CD4-positive, alpha-beta T cell treated with Interleukin-15 for 4 hours (primary cell): ENCODE measurements at places on chromosomes 3 and 15.

GRCh38 chr3:11969986-11970385, 34.2 kb upstream of the SYN2 start:
- DNase-seq: no peak

DNA sequence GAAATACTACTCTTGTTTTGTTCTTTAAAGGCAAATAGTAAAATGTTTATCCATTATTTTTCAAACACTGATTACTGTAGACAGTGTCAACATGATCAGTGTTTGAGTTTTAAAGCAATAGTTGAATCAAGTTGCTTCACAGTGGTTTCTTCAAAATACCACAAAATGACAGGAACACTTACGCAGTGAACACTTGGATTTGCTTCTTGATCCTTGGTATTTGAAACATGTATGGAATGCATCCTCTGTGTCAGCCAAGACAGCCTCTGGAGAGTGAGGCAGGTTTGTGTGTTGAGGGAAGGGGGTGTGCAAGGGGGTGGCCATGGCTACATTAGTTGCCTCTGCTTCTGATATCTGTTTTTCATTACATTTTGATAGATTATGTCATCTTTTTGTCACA, 413.0 kb downstream of the RBMS3 start:
- no peak for DNase-seq

GRCh38 chr3:9795207-9795606, 2.3 kb downstream of the ARPC4 start:
- DNase-seq: no peak

GRCh38 chr3:54342676-54343075, 220.3 kb downstream of the CACNA2D3 start:
- no peak for DNase-seq

DNA sequence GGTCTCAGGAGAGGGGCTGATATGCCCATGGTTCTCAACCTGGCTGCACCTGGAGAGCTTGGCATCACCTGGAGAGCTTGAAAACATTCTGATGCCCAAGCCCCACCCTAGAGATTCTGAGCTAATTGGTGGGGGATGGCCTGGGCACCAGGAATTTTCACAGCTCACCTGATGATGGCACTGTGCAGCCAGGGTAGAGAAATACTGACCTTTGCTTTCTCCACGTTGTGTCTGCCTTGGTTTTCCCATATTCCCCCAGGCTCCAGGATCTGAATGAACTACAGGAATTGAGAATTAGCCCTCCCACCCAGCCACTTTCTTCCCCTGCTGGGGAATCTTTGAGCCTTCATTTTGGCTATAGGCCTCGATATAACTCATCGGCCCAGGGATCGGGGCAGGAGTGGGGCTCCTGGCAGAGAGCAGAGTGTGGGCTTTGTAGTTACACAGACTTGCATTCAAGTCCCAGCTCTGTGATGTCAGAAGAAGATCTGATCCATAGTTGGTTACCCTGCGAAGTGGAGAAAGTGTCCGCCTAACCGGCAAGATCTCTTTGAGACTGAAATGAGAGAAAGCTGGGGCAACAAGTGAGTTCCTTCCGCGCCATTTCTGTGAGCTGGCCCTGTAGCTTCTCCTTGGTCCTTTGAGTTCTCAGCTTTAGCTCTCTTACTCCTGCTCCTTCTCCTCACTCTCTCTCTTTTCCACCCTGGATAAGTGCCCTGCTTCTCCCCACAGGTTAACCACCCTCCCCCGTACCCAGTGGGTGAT, 33.1 kb upstream of the UBE2Q2 start:
- DNase-seq: peak; percentile 25

DNA sequence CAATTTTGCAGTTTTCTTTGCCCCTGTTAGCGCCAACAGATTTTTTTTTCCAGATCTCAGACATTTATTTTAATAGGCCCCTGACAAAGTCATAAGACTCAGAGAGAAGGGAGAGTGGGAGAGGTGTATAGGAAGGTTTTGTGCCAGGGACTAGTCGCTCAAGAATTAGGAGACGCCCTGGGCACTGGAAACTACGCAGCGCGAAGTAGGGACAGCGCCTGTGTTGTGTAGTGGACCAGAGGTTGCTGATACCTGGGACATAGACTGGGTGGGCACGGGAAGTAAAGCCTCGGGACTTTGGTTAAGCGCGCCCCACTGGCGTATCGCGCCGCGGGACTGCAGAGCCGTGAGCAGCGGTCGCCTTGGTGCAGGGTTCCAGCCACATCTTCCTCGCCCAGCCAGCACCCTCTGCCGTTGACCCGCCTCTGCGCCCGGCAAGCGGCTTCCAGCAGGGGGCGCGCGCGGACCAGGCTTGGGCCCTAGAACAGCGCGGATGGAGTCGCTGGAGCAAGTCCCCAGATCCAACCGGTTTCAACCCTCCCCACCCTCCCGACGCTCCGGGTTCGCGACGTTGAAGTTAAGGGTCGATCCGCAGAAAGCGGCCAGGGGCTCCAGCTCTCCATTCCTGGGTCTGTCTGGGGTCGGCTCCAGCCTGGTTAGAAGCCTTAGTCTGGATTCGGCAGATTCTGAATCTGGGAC, 3.0 kb upstream of the ISLR2 start:
- peak; percentile 77 for DNase-seq

DNA sequence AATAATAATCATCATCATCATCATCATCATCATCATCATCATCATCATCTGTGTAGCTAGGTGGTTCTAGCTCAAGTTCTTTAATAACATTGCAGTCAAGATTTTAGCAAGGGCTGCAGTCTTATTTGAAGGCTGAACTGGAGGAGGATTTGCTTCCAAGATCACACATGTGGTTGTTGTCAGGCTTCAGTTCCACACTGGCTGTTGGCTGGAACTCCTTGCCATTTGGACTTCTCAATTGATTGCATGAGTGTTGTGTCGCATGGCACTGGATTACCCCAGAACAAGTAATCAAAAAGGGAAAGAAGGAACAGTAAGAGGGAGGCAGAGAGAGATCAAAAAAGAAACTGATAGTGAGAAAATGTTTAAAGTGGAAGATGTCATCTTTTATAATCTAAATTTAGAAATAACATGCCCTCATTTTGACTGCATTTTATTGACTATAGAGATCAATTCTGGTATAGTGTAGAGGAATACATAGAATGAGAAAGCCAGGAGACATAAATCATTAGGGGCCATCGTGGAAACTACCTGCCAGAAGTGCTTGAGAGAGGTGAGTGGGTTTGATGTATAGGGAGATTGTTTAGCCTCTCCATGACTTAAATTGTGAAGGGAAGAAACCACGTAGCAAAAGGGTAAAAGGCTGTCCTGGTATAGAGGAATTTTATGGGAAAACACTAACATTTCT, 346.6 kb upstream of the RBMS3 start:
- DNase-seq: no peak

DNA sequence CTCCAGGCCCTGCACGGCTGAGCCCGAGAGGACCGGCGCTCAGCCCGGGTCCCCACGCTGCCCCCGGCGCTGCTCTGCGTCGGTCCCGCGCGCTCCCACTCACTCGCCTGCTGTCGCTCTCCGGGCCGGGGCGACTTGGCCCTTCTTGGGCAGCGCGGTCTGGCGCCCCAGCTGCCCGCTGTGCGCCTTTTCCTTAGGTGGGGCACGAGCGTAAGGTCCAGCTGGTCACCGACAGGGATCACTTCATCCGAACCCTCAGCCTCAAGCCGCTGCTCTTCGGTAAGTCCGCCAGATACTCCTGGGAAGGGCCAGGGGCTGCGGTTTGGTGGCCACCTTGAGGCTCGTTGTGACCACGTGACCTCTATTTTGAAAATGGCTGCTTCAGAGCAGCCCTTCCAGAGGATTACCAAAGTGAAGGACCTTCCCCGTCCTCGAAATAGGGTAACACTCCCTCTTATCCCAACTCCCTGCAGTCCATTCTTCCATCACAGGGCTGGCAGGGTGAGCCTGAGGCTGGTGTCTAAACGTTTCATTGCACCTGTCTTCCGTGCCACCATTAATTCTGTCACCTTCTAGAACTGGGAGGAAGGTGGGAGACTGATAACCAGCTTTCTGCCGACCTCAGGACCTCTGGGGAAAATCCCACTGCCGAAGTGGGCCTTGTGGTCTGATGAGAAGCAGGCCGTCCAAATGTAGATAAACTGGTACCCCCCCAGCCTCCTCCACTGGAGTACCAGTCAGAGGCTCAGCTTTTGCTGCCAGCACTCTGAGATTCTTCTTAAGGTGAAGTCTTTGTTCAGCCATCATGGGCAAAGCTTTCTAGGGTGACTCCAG, 812 bp downstream of the P4HTM start:
- DNase-seq: peak; percentile 31

GRCh38 chr3:55631766-55632331, 144.7 kb upstream of the WNT5A start:
- DNase-seq: no peak

DNA sequence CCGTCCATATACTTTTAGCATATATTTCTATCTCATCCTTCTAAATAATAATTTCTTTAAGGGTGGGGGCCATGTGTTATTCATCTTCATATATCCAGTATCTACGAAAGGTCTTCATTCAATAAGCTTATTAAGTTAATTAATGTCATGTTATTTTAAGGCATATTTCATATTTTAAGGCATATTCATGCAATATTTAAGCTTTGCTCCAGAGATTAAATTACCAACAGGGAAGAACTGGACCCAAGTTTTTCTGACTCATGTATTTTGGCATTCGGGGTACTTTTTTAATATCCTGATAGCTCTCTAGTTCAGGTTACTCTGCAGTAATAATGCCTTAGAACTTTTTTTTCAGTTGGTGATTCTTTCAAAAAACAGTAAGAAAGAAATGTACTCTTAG, 27.4 kb downstream of the PHC3 start:
- no peak for DNase-seq

DNA sequence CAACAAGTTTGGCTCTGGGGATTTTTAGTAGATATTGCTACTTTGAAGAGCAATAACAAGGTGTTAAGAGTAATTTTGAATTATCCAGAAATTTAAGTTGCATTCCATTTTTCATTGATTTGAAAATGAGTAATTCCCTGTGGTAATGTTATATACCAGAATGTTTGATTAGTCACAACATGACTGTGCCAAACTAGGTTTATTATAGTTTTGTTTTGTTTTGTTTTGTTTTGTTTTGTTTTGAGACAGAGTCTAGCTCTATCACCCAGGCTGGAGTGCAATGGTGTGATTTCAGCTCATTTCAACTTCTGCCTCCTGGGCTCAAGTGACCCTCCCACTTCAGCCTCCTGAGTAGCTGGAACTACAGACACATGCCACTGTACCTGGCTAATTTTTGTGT, 40.7 kb downstream of the CNOT10 start:
- DNase-seq: no peak
